ENCODE measurements at places on chromosomes 11 and 22.

- DNase-seq: no peak
Observed at GRCh38 chr11:96219981-96220623, 122.9 kb downstream of the MAML2 start.

GRCh38 chr11:8577791-8578581, 16.0 kb downstream of the STK33 start:
- no peak for DNase-seq

DNA sequence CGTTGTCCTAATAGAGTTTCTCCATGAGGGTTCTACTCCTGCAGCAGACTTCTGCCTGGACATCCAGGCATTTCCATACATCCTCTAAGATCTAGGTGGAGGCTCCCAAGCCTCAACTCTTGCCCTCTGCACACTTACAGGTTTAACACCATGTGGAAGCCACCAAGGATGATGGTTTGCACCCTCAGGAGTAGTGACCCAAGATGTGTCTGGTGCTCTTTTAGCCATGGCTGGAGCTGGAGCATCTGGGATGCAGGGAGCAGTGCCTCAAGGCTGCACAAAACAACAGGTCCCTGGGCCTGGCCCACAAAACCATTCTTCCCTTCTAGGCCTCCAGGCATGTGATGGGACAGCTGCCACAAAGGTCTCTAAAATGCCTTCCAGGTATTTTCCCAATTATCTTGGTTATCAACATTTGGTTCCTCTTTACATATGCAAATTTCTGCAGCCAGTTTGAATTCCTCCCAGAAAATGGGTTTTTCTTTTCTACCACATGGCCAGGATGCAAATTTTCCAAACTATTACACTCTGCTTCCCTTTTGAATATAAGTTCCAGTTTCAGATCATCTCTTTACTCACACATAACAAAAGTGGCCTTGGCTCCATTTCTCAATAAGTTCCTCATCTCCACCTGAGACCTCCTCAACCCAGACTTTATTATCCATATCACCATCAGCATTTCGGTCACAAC, 69.5 kb upstream of the GNAZ start:
- DNase-seq: no peak

DNA sequence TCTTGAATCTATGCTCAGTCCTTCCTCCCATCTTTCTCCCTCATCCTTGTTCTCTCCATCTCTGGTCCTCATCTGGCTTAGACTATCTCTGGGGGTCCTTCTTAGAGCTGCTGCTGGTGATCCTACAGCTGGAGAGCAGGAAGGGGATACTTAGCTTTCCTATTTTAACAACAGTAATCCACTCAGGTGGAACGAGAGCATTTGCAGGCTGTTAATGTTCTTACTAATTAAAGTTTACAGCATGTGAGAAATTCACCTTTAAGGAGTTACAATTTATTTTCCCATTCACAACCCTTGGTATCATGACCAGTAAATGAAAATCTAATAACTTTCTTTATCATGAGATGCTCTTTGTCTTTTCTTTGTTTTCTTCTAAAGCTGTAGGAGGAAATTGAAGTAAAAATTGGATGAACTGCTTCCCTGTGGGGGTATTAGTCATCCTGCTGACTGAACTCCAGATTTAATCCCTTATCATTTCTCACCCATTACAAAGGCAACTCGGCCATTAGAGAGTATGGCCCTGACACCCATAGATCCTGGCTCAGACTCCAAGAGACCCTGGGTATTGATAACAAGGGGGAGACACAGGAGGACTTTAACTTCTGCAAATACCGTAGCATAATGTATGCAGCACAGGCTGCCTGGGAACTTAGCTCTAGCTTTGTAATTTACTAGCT, 37.6 kb upstream of the MTNR1B start:
- DNase-seq: no peak

DNA sequence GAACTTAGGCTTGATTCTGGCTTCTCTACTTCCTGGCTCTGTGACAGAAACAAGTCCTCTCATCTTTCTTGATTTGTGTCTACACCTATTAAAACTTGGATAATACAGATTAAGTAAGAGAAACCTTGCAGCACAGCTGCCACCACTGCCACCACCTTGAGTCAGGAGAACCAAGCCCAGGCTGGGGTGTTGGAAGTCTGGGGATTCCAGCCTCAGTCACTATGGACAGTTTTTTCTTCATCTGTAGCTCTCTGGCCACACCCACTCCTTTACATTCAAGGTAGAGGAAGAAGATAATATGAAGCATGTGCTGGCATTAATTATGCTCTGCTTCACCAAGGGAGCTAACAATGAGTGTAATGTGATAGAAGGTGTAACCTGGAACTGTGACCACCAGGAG, 75.7 kb downstream of the RELT start:
- DNase-seq: no peak

GRCh38 chr11:122209619-122210366, 93.8 kb upstream of the BLID start:
- DNase-seq: no peak

- no peak for DNase-seq
Observed at GRCh38 chr11:15112131-15112541, 2.6 kb upstream of the INSC start.

DNA sequence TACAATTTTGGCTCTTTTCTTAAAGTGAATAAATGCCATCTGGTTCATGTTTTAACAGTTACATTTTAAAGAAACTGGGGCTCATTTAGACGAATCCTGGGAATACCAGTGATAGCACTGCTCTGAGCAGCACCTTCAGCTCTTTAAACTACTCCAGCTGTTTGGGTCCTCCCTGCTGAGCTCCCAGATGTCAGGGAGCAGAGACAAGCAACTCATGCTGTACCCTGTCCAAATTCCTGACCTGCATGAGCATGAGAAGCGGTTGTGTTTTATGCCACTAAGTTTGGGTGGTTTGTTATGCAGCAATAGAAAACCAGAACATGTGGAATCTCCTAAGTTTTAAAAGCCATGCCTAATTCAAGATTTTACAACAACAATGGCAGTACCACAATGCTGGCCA, 90.0 kb downstream of the FDX1 start:
- DNase-seq: no peak

DNA sequence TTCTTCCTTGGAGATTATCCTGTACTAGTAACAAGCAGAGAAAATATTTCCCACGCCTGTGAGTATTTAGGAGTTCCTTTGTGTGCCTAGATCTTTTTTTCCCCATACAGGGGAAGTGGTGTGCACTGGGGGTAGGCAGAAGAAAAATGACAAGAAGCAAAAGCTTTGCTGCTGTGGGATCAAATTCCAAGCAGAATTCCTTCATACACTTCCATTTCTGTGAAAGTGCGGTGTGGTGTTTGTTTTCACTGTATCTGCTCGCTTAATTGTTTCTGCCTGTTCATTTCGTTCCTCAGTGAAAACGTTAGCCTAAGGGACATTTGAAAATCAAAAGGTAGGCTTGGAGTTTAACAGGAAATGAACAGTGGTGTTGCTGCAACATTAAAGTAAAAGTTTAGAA, 47.9 kb downstream of the BLID start:
- DNase-seq: no peak

Data from effector memory CD8-positive, alpha-beta T cell (primary cell).